Left renal cortex interstitium (tissue), 4 donors: ENCODE measurements at places on chromosomes 3 and 15.

- DNase-seq = no peak
Observed at GRCh38 chr3:30428251-30428650, 178.2 kb upstream of the TGFBR2 start.

DNA sequence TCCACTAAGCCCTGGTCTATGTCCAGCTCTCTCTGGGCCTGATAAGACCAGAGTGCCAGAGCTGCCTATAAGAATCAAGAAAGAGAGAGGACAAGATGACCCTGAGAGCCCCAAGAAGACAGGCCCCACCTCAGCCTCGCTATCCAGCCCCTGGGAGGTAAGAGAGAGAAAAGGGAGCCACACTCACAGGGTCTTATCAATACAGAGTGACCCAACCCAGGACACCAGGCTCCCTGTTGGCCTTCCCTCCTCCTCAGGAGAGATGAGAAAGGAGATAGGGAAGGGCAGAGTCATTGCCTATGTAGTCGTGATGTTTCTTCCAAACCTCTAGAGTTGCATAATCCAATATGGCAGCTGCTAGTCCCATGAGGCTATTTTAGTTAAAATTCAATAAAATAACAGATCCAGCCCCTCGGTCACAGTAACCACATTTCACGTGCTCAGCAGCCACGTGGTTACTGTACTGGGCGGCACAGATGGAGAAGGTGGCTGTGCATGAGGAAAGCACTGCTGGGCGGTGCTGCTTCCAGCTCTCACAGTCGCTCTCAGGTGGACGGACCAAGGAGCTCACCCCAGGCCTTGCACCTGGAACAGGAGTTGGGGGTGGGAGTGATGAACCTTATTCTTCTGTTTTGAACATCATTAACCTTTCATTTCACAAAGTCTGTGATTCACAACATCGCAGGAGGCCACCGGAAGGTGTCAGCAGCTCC is 525.8 kb downstream of the SHQ1 start:
- no peak for DNase-seq

GRCh38 chr3:165641569-165642310 is 195.5 kb downstream of the BCHE start:
- DNase-seq = no peak

GRCh38 chr3:87305517-87305916 is 29.1 kb upstream of the POU1F1 start:
- no peak for DNase-seq

- DNase-seq = no peak
Observed at GRCh38 chr3:99579246-99579645, 59.1 kb upstream of the COL8A1 start.

DNA sequence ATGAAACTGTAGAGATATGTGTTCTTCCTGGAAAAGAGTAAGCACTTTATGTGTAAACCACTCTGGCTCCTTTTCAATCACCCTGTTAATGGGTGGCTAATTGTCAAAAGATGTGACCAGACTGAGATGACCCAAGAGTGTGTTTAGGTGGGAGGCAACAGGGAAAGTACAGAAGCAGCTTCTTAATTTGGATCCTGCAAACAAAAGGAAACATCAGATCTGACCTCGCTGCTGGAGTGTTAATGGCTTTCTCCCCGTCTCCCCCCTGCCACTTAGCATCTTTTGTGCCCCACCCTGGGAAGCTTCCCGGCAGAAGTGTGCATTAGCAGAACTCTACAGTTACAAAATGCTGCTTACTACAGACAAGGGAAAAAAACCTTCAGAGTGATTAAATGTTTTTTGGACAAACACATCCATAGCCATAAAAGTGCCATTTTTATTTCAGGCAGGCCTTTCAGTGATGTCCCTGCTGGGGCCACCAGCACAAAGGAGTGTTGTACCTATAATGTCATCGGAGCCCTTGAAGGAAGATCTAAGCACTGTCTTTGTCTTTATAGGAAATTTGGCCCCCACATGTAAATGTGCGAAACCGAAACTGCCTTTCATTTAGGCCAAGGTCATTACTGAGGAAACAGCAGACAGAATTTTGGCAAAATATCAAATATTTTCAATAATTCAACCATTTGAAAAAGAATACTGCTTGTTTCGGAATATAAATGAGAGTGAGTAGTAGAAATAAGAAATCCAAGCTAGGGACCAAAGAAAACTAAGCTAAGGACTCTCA is 311.0 kb downstream of the WDR72 start:
- DNase-seq = peak; percentile 15

GRCh38 chr3:50139718-50140423 is 15.3 kb upstream of the SEMA3F start:
- DNase-seq = no peak

DNA sequence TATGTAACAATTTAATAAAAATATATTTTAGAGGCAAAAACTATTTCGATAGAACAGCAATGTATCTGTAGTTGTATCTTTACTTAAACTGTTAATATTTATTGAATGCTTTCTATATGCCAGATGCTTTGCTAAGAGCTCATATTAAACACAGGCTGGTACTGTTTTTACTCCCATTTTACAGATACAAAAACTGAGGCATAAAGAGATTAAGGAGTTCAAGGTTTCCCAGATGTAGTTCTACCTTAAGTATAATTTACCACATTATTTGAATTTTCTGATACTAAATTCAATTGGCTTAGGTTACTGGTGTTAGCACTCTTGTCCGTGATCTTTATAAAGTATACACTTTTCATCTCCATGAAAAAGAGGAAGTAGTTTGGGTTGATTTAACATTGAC is 149.8 kb downstream of the ROBO2 start:
- DNase-seq = no peak

- no peak for DNase-seq
Observed at GRCh38 chr15:92705764-92706163, 50.2 kb upstream of the FAM174B start.

DNA sequence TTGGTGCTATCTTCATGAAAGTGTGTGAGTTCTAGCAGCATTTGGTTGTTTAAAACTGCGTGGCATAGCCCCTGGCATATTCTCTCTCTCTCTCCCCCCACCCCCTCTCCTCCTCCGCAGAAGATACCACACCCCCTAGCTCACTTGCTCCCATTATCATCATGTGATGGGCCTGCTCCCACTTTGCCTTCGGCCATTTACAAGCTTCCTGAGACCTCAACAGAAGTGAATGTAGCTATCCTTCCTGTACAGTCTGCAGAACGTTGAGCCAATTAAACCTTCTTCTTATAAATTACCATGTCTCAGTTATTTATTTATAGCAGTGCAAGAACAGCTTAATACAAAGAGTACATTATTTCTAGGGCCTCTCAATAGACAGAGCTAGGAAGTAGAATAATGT is 1032.5 kb upstream of the CADM2 start:
- no peak for DNase-seq

DNA sequence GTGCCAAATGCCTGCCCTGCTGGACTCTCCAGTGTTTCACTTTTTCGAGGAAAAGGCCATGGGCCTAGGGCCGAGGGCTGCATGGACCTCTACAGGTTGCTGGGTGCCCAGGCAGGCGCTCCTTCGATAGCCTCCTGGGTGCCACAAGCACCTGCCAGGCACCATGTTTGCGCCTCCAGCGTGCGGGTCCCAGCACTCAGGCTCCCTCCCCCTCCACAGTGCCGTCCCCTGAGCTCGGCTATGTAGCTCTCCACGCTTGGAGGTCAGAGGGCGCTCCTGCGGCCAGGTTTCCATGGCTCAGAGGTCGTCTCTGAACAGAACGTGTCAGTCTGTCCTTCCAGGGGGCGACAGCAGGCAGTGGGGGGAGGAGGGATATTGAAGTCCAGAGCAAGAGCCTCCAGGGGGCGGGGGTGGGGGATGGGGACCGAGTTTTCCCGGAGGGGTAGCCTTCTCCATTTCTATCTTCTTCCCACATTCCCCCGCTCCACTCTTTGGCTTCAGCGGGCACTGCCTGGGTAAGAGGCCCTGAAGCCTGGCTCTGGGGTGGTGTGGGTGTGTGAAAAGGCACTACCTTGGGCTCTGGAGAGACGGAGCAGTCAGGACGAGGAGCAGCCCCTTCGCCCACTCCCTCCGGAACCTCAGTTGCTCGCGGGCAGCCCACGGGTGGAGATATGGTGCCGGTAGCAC is 3.6 kb downstream of the ONECUT1 start:
- DNase-seq = no peak
